NCI-H1436 (cell line): ENCODE measurements at places on chromosomes 1 and 21.

GRCh38 chr1:80673935-80674597 lies 1126.7 kb upstream of the ADGRL2 start:
- no peak for DNase-seq

DNA sequence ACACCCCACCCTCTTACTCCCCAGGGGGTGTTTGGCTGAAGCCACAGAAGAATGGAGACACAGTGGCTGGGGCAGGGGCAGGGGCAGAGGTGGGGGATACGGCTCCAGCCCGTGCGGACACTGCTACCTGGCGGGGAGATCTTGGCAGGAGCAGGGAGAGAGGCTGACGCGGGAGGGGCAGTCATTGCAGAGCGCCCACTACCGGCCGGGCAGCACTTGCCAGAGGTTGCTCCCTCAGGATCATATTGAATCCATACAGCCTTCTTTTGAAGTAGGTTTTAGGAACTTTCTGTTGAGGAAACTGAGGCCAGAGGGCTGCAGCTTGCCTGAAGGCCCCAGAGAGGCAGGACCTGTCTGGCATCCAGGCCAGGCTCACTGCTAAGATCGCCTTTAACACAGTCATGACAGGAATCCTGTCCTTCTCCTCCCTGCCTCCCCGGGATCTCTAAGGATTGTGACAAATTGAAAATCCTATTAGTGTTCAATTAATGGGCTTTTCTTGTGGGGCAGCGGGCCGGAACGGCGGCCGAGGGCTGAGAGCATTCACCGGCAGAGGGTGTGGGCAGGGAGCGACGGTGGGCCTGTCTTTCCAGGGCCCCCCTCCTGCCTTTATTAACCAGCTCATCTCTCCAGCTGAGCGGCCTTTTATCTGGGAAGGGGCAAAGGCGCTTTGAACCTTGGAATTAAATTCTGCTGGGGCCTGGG lies 65.5 kb upstream of the WNT4 start:
- DNase-seq = no peak

- no peak for DNase-seq
Measured at GRCh38 chr1:87103074-87103473, 188.6 kb downstream of the HS2ST1 start.

DNA sequence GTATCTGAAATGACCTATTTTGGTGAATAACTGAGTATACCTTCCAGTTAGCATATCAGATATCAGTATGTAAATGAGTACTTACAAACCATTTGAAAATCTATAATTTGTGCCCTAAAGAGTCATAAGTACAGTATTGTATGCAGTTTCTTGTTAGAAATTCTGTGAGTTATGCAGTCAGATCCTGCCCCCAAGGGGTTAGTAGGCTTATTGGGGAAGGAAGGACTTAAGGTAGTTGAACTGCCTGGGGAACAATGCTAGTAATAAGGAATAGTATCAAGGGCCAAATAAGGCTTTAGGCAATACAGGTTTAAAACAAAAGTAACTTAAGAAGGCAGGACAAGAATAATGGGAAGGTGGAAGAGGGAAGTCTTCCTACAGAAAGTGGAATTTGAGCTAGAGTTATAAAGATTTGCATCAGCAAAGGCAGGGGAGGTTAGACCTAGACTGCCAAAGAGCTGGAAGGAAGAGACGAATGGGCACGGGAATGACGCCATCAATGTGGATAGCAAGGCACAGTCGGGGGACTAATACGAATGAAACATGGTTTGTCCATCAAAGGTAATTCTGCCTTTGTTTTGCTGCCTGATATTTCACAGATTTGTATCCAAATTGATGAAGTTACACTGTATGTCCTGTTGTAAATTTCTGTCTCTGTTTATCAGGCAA lies 182.9 kb upstream of the DPYD start:
- DNase-seq = no peak

DNA sequence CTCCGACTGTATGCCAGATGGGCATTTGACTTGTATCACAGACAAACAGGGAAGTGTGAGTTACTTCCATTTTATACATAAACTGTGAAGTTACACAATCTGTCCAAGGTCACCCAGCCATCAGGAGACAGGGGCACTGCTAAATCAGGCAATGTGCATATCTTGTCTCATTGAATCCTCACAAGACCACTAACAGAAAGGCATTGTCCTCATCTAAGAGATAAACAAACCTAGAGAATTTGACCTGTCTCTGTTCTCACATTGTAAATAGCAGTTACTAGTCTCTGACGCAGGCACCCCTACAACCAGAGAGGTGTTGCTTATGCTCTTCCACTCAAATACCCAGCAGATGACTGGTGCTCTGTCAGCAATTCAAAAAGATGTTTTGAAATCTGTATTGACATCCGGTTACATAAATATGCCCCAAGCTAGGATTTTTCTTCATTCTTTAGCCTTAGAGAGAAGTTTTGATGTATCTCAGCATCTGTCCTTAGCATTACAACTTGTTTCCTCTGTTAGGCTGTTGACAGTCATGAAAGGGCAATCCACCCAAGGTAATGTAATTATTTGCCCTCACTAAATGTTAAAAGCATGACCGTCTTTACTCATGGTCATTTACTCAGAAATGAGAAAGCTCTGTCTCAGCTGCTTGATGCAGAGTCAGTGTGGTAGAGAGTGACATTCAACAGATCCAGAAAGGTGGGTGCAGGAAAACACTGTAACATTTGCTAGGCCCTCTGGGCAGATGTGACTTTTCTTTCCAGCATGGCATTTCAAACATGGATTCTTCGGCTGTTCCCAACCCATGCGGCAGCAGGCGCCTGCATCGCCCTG lies 51.9 kb upstream of the ZNF326 start:
- DNase-seq = no peak

DNA sequence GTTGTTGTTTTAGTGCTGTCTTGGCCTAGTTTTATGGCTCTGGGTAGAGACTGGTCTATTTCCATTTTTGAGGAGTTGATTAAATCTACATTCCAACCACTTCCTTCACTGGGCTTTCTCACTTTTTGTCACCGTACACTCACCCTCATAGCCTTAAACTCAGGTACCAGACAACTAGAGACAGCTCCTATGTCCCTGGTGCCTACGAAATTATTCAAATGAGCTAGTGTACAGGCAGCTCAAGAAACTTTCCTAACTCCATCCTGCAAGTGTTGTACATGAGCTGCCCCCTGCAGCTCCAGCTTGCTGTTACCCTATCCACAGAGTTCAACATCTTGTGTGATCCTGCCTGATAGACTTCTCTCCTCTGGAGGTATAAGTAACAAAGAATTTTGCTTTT lies 704.8 kb upstream of the RGS18 start:
- no peak for DNase-seq

DNA sequence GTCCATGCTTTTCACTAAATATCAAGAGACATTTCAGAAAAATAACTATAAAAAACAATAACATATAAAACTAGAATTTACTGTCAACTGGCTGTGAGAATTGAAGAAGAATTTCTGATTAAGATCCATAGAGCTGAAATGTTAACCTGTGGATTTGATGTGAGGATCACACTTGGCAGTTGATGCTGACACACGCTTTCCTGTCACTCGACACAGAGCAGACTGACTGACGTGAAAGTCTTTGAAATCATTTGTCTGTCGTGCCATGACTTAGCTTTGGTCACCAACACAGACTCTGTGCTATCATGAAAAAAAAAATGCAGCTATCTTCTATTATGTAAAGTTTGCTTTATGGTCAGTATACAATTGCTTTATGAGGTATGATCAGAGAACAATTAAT lies 706.0 kb upstream of the ZP4 start:
- no peak for DNase-seq

DNA sequence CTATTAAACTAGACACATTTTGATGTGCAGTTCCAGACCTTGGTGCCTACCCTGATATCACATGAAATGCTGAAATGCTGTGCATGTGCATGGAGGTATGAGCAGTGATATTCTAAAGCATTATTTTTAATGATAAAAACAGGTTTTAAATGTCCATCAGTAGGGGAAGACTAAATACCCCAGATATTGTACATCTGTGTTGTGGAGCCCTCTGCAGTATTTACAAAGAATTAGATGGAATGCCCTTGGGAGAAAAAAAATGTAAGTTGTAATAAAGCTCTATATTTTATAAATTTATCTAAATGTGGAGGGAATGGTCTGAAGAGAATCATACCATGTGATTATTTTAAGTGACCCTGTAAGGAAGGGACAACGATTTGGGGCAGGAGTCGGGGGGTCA lies 39.1 kb upstream of the IGSF5 start:
- no peak for DNase-seq

DNA sequence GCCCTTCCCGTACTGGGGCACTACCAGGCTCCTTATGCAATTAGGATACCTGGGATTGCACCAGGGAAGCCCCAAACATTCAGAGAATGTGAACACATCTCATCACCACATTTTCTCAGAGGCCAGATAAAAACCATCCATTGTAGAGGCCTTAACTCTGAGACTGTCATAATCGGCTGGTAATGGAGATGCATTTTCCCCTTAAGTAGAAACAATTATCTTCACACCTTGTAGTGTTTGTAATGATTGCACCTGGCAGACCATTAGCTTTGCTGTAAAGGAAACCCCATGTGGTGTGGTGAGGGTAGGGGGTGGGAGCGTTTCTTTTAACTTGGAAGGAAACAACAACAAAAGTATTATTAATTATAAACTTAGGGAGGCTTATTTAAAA lies 90.0 kb upstream of the TLR5 start:
- DNase-seq = peak; percentile 71

- DNase-seq = no peak
Measured at GRCh38 chr21:28856588-28857250, 136.0 kb downstream of the LTN1 start.

GRCh38 chr1:96863449-96863848 lies 141.9 kb downstream of the PTBP2 start:
- no peak for DNase-seq

GRCh38 chr1:212622906-212623305 lies 14.3 kb downstream of the ATF3 start:
- no peak for DNase-seq

- DNase-seq = no peak
Measured at GRCh38 chr1:92096317-92096716, 16.2 kb downstream of the BTBD8 start.

DNA sequence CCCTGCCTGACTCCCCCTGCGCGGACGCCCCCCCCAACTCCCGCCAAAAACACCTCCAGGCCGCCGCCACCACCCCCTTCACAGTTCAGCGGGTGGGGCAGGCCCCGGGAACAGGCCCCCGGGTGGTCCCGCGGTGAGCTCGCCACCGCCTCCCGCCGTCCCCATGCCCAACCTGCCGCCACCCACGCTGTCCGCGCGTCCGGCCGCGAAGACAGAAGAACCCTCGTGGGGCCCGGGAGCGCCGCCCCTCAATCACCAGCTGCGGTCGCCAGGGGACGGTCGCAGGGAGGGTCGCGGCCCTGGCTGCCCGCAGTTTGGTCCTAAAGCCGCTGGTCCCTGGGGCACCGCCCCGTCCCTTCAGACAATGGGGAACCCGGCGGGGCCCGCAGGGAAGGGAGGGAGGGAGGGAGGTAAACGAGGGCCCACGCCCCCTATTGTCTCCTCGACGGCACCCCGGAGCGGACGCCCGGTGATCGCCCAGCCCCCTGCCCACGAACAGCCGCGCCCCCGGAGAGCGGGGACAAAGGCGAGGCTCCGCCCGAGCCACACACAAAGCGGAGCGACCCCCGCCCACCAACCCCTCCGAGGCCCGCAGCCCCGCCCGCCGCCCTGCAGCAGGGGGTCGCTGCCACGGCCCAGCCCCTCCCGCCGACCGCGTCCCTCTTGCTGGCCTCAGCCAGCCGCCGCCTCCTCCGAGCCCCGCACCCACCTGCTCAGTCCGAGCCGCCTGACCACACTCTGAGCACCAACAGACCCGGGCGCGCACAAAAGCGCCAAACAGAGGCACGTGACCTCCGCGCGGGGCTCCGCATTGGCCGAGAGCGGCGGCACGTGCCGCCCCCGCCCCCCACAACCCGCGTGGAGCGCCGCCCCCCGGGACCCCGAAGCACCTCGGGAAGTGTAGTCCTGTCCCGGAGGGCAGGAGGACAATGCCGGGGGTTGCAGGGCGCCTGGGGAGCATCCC lies at the start of gene STMN1:
TSS of gene STMN1 (minus strand) at position 740 of the 964 bp plus-strand sequence. CDS start 1,743 bp downstream, outside the sequence.
- peak; percentile 94 for DNase-seq

- DNase-seq = no peak
Measured at GRCh38 chr1:6948861-6949260, 163.6 kb downstream of the CAMTA1 start.

GRCh38 chr1:224529844-224530243 lies 86.3 kb upstream of the CNIH3 start:
- no peak for DNase-seq

DNA sequence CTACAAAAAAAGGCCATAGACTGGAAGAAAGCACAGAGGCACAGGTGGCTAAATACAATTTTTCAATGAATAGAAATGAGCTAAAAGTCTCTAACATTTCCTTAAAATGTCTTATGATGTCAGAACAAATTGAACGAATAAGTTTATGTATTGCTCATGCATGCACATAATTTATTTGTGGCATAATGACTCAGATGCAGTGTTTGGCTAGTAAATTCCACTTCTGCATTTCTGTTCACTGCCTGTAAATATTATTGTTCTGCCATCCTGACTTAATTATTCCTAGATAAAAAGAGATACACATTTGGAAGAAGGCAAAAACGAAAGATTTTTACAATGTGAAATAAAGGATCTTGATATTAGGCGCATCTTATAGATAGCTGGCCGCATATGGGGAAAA lies 26.6 kb upstream of the EXO1 start:
- DNase-seq = no peak

DNA sequence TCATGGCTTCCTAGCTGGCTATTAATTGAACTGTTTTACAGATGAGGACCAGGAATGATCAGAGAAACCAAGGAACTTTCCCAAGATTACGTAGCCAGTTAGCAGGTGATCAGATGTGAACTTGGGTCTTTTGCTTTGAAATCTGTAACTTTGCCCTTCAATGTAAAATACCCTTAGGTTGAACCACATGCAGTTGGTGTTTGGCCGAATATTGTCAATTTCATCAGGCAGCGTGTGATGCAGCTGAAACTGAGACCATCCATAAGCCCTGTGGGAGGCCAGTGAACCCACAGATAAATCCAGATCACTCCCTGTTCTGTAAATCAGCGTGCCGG lies 150.8 kb downstream of the ETS2 start:
- no peak for DNase-seq

GRCh38 chr21:35529171-35529863 lies 480.2 kb upstream of the RUNX1 start:
- DNase-seq = no peak

DNA sequence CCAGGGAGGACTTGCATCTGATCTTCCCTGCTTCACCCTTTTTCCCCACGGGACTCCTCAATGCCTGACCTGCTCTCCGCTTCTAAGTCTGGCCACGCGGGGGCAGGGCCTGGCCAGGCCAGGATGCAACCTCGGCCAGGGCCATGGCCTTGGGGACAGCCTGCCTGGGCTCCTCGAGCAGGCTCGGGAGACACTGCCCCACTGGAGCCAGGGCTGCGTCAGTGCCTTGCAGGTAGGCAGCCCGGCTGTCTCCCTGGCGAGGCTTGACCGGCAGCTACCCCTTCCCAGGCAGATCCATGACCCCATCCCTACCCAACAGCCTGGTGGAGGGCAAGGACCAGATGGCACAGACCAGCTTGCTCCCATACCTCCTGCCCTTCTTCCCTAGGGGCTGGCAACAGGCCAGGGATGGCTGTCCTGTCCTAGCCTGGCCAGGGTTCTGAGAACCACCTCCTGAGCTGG lies 2.7 kb upstream of the PRDM16 start:
- no peak for DNase-seq

- no peak for DNase-seq
Measured at GRCh38 chr1:241105147-241105546, 251.9 kb downstream of the RGS7 start.

- DNase-seq = no peak
Measured at GRCh38 chr21:15775981-15776380, 46.2 kb downstream of the USP25 start.
